NCI-H1694 treated with DMSO at 0.1 percent for 48 hours (cell line): ENCODE measurements at places on chromosomes 5 and 9.
A peak's percentile ranks its signal among the peaks of the same experiment; 100 is the strongest.

DNA sequence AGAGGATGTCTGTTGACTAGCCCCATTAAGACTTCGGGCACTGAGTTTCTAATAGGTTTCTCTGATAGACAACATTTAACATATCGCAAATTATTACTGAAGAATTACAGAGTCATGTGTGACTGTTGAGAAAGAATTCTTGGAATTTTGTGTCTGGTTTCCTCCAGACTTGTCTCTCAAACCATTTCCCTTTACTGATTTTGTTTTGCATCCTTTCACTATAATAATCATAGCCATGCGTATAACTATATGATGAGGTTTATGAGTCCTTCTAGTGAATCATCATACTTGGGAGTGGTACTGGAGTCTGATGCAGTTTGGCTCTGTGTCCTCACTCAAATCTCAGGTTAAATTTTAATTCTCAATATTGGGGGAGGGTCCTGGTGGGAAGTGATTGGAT, 27.0 kb downstream of the ZNF169 start:
- DNase-seq: no peak

- DNase-seq: no peak
Measured at GRCh38 chr5:40775085-40775845, 19.5 kb upstream of the TTC33 start.

DNA sequence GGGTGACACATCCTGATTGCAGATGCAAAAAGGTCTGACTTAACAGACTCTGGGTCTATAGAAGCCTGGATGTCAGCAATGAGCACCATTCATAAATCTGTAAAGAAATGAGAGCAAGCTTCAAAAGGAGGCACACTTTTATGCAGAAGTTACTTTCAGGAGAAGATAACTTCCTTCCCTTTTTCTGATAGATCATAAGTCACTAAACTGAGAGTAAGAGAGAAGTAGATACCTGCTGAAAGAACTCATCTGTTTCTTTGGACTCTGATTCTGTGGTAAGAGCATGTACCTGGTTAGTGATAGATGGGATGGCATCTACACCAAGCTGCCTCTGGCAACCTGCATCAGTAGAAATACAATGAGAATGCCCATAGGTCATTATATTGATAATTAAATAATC, 525.6 kb downstream of the CETN3 start:
- no peak for DNase-seq

GRCh38 chr5:138606378-138607064, 31.3 kb upstream of the HSPA9 start:
- DNase-seq: no peak

DNA sequence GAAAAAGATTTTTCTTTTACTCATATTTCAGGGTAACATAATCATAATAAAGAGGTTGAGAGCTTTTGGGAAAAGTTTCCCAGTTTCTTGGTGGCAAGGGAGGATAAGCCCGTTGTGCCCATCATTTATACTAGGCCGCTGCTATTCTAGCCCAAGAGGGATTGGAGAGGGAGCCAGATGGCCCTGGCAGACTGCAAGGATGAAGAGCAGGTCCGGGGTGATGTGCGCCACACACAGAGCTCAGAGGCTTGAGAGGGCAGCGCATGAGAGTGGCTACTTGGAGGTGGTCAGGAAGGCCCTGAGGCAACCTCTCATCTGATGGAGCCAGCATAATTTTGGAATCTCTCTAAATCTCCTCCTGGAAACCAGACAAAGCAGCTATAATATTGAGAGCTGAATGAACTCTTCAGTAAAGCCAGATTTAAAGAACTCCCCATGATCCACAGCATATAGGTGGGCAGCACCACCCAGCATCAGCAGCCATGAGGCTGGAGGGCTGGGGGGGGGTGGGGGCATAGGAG, 110.1 kb downstream of the MED27 start:
- DNase-seq: peak; percentile 12

GRCh38 chr5:132779961-132780360, 2.9 kb upstream of the SEPTIN8 start:
- no peak for DNase-seq

GRCh38 chr9:110303133-110303532, 34.5 kb downstream of the TXNDC8 start:
- DNase-seq: no peak

DNA sequence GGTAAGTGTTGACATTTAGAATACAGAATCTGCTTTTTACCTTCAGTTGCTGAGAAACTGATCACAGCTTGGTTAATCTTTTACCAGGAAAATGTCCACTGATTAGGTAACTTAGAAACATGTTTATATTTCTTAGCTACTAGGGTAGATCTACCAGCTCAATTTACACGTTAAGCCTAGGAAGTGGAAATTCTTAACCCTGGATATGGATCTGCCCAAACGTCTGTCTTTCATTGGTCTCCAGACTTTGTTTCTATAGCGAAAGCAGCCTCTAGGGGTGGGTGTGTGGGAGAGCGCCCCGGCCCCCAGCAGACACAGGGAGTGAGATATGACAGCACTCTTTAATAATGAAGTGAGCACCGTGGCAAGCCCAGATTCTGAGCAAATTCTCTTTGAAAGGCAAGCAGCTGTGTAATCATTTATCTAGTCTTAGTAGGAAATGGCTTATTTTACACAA, 141.6 kb upstream of the ZNF608 start:
- DNase-seq: peak; percentile 8

- no peak for DNase-seq
Measured at GRCh38 chr9:133428617-133429101, 6.5 kb downstream of the ADAMTS13 start.

GRCh38 chr9:81083854-81084512, 605.4 kb downstream of the TLE1 start:
- DNase-seq: no peak

DNA sequence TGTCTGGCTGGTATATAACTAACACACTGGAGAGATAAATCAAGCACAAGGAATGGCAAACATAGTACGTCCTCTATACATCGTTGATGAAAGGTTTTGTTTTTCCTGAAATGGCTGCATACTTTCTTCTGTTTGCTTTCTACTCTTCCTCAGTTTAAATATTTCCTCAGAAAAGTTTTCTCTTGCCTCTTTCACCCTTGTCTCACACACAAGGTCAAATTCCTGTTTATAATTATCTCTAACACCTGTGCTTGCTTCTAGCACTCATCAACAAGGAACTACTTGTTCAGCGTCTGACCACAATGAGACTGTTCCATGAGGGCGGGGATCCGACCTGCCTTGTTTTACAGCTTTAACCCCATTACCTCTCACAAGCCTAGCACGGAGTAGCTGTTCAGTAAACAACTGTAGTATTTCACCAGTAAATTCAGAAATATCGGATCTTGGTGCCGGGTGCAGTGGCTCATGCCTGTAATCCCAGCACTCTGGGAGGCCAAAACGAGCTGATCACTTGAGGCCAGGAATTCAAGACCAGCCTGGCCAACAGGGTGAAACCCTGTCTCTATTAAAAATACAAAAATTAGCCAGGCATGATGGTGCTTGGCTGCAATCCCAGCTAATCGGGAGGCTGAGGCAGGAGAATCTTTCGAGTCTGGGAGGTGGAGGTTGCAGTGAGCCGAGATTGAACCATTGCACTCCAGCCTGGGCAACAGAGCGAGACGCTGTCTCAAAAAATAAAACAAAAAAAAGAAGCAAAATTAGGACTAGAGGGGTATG, 37.0 kb downstream of the NR6A1 start:
- DNase-seq: no peak

DNA sequence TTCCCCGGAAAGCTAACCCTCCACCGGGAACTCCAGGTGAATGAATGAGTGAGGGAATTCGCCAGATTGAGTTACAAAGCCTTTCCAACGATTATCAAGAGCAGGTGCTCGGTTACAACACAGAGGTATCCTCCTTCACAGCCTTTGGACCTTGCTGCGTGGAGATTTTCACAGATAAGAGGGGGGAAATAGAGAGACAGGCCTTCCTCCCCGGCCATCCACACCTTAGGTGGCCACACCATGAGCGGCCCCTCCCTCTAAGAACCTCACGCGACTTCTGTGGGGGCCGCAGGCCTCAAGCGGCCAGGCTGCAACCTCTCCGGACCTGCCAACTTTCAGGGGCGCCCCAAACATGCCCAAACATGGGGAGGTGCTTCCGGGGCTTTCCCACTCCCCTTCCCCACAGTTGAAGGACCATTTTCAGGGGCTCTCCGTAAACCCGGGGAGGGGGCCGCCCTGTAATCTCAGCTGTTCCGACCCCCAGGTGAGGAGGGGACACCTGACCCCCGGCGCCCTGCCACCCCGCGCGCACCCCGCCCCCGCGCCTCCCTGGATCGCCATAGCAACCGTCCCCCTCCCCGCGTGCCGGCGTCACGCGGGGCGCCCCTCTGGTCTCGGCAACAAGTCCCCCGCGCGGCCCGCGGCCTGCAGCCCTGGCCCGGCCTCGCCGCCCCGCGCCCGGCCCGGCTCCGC, 603 bp downstream of the DENND1A start:
- DNase-seq: no peak

GRCh38 chr9:120902569-120903535, 23.7 kb downstream of the TRAF1 start:
- DNase-seq: no peak

GRCh38 chr5:178108966-178109365, 4.4 kb upstream of the N4BP3 start:
- no peak for DNase-seq

DNA sequence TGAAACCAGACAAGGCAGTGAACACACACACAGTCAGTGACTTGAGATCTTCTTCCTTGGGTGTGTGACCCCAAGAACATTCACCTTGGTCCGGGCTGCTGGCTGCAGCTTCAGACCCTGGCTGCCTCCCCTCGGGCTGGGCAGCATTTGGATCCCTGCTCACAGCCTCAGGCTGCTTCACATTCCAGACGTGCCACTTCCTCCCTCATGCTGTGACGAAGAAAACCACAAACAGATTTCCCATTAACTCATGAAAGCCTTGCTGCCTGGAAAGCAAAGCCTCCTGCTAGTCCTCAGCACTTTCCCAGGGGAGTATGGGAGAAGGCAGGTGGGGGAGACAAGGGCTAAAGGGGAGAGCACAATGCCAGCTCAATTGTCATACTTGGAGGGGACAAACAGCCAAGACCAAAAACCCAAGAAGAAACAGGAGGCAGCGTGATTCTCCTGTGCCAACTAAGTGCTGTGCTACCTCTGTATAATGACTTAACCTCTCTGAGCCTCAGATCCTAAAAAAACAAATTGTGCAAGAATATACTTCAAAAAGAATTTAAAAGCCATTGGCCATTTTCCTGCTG, 594.6 kb upstream of the BRINP1 start:
- no peak for DNase-seq
